Dorsolateral prefrontal cortex (tissue), 122 donors: ENCODE measurements at places on chromosomes 3 and 15.

GRCh38 chr3:55405436-55405835 lies 81.7 kb downstream of the WNT5A start:
- no peak for DNase-seq

GRCh38 chr3:49636883-49637609 lies 37.1 kb upstream of the APEH start:
- DNase-seq: peak; percentile 80

DNA sequence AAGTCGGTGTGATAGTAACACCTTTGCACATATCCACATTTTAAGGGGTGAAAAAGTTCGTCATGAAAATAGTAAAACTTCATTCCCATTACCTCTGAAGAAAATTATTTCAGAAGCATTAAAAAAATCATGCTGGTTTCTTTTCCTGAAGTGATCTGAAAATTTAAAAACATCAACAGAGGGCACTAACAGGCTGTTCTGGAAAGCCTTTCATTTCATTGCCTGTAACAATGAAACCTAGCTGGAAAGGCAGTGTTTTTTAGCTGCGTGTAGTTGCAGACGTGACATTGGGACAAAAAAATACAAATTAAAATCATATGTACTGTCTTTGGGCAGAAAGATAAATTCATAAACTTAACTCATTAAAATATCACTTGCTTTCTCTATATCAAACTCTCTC lies 993.8 kb downstream of the GBE1 start:
- DNase-seq: no peak

GRCh38 chr3:122019493-122019892 lies 2.6 kb downstream of the ILDR1 start:
- DNase-seq: no peak

- DNase-seq: no peak
Observed at GRCh38 chr3:179474480-179474879, 23.2 kb upstream of the GNB4 start.

- peak; percentile 67 for DNase-seq
Observed at GRCh38 chr3:160003520-160004128, 15.0 kb downstream of the IL12A start.

DNA sequence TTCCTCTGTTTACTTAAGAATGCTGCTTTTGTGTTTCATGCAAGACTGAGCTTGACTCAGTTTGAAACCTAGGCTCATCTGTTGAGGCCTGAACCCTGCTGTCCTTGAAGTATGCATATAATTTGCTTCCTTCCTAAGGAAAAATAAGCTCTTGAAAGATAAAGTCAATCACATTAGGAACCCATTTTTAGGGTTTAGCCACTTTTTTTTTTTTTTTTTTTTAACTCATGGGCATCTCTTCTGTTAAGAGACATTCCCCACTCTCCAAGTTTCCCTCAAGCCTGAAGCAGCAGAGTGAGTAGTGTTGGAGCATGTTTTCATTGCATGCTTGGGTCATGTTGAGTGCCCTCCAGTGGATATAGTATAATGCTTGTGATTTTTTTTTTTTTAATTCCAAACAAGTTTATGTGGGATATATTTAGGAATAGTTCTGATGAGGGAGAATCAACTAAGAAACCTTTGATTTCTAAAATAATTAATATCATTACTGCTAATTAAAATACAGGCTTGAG lies 3.6 kb downstream of the CTNNB1 start:
- no peak for DNase-seq

DNA sequence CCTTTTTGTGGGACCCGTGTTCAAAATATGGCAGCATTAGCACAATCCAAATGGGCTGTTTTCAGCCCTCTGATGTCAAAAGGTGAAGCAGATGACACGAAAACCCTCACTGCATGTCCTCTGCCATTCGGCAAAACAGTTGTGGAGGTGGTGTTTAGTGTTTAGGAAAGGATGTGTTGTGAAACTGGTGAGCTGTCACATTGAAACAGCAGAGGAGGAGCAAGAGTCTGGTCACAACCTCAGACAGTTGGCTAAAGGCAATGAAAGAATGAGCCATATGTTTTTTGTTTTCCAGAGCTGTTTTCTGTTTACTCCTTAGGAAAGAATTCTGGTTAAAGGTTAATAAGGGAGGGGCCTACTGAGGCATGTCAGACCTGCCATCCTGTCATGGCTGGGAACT lies 140.7 kb downstream of the VPS8 start:
- DNase-seq: no peak

- DNase-seq: no peak
Observed at GRCh38 chr15:60469893-60470641, 8.9 kb downstream of the ICE2 start.
